ENCODE measurements at places on chromosomes 16 and 17.

DNA sequence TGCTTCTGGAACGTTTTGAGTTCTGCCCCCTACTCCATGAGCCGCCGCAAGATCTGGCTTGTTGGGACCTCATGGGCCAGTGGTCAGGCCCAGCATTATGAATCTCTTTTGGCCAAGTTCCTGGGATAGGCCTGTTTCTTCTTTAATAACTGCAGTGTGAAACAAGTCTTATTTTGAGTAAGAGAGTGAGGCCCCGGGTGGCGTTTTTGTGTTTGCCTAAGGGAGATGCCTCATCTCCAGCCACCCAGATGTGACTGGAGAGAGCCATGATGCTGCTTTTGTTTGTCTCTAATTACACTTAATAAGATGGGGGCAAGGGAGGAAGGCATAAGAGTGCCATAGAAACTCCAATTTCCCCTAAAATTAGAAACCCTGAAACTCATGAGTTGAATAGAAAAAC lies 39.8 kb downstream of the KSR1 start:
- DNase-seq: no peak

DNA sequence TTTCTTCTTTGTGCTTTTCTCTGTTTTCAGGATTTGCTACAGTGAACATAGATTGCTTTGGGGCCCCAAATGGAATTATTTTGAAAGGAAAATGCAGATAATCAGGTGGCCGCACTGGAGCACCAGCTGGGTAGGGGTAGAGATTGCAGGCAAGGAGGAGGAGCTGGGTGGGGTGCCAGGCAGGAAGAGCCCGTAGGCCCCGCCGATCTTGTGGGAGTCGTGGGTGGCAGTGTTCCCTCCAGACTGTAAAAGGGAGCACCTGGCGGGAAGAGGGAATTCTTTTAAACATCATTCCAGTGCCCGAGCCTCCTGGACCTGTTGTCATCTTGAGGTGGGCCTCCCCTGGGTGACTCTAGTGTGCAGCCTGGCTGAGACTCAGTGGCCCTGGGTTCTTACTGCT lies 1.2 kb downstream of the STH start:
- no peak for DNase-seq

GRCh38 chr16:7438601-7439000 lies 106.0 kb downstream of the RBFOX1 start:
- DNase-seq: no peak

DNA sequence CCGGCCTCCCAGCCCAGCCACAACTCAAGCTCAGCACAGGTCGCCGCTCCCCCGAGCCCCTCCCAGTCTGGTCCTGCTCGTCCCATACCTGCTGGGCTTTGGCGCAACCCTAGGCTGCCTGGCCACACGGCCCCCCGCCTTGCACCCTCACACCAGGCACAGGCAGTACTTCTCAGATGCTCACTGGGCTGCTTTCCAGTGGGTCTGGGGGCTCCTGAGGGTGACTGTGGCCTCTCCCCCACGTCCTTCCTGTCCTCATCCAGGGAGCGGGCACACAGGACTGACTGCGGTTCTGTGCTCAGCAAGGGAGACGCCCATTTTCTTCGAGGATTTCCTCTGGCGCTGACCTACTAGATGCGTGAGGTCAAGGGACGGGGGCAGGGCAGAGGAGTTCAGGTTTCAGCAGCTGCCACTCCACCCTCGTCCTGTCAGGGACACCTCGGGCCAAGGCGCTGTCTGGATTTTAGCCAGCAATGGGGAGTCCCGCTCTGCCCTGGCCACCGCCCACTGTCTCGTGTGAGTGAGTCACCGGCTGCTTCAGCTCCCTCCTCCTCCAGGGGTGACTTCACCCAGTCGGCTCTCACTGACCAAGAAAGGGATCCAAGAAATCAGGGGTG lies 115.8 kb downstream of the NPIPB11 start:
- DNase-seq: peak; percentile 27

GRCh38 chr17:68341482-68341881 lies 50.2 kb downstream of the ARSG start:
- no peak for DNase-seq

DNA sequence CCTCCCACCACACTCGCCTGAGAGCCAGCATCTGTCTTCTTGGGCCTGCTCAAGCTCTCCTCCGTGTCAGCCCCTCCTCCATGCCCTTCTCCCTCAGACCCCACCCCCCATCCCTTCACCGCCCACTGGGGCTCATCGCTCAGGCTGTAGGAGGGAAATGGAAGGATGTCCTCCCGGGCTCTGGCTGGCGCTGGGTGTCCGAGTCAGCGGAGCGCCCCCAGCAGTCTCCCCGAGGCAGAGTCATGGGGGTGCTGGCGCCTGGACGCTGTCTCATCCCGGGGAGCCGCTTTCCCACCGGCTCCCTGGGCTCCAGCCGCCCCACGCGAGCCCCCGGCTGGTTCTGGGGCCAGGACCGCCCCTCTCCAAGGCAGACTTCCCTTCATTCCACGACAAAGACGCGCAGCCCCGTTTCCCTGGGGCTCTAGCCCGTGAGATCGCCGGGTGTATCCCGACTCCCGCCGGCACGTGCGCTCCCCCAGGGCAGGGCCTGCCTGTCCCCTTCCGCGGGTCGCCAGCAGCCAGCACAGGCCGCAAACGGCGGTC lies 428 bp upstream of the ANTKMT start:
- DNase-seq: no peak

DNA sequence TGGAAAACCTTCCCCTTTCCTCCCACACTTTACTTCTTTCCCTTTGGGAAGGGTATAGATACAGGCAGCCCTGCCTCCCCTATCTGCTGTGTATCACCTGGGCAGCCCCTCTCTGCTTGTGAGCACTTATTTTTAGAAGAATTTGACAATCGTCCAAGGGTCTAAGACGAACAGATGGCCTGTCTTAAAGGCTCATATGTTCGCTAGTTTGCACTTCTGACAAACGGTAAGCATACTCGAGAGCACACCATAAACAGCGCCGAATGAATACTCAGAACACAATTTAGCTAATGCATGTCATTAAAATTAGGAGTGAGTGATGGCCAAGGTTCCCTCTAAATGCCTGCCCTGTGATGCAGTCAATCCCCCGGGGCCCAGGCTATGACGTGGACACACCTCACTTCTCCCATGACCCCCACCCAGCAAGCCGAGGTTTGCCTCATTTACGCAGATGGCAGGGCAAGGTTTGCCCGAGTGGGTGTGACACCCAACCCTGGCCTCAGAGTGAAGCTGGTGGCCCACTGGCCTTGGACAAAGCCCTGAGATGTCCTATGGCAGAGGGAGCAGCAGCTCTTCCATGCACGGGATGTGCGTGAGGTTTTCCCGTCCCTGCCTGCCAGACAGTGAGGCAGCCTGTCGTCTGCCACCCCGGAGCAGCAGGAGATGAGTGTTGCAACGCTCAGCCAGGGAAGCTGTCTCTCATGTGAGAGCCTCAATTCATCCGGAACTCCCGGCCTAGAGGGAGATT lies 125.2 kb downstream of the C16orf78 start:
- DNase-seq: no peak

DNA sequence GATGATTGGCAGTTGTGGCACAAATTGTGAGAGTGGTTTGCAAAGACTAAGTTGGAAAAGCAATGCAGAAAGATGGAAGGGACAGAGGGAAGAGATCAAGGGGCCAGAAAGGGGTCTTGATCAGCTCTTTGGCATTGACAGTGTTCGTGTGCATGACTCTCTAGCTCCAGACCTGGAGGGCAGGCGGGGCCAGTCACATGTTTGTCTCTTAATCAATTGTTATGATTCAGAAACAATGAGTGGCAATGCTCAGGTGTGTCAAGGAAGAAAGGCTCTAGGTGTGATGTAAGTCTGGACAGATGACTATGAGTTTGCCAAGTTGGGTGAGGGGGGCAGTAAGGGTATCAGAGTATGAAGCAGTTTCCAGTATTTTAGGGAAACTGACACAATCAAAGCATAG lies 32.1 kb downstream of the WSB1 start:
- no peak for DNase-seq

DNA sequence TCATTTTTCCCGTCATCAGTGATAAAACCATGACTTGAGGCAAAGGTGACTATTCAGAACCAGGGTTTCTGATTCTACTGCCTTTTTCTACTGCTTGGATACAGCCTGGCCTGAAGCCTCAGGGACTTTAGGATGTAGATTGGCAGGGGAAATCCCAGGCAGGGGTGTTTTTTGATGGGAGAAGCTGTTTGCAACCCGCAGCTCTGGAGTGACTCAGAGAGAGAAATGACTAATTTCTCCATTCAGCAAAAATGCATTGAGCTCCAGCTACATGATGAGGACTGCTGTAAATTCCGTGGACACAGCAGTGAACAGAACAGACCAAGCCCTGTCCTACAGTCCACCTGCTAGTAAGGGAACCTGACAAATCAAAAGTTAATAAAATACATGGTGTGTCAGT lies 560.6 kb downstream of the CDH13 start:
- no peak for DNase-seq

DNA sequence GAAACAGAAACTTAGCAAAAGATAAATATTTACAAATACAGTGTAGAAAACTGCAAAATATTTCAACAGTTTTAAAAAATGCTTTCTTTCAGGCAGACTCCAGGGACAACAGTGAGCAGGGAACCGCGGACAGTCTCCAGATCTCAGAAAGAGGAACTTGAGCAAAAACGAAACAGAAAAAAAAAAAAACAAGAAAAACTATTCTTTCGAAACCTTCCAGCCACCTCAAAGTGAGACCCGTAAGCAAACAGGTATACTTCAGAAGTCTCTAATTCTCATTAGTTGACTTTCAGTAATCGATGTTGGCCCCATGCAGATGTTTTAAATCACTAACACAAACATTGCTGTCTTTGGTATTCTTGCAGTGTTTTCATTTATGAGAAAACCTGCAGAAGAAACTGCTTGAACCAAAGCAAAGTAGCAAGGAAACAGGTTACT lies 15.7 kb upstream of the CCL1 start:
- DNase-seq: no peak

DNA sequence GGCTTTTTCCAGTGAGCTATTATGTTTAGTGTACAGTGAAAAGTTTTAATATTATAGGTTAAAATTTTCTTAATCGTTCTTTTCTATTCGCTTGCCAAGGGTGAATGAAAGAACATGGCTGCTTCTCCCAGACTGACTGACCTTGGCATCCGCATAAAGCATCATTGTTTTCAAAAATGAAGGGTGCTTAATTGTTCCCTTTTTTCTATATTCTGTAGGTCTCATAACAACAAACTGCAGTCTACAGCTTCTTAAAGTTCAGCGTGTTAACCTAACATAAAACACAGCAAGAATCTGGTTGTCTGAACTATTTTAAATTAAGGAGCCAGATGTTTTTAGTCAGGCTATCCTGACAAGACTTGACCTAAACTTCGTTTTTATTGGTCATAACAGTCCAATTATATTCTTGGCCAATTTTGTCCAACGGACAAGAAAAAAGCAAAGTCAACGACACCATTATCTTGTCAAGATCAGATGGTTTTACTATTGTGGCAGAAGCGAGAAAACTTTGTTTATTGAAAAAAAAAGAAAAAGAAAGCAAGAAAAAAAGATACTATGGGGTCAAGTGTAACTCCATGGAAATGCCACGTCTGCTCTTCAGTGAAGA lies 14.1 kb downstream of the C17orf58 start:
- DNase-seq: no peak

GRCh38 chr17:29720551-29720950 lies 97.8 kb upstream of the CORO6 start:
- no peak for DNase-seq

GRCh38 chr16:82583422-82583821 lies 43.3 kb upstream of the CDH13 start:
- DNase-seq: no peak

- no peak for DNase-seq
Measured at GRCh38 chr16:12468552-12468951, 335.1 kb downstream of the CPPED1 start.

DNA sequence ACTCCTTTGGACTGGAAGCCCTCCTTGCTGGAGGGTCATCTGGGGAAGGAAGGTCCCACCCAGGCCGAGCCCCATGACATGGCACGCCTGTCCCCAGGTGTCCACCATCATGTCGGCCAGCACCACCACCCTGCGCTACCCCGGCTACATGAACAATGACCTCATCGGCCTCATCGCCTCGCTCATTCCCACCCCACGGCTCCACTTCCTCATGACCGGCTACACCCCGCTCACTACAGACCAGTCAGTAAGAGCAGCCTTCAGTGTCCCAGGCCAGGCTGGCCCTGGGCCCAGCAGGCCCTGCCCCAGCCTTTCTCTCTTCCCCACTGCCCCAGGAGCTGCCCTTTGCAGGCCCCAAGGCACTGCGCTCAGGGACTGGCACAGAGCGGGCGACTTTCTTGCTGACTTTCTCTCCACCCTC lies 6.5 kb downstream of the TUBG2 start:
- no peak for DNase-seq
